Esophagus squamous epithelium (tissue), 5 donors: ENCODE measurements at places on chromosomes 4 and X.
A peak's percentile ranks its signal among the peaks of the same experiment; 100 is the strongest.

DNA sequence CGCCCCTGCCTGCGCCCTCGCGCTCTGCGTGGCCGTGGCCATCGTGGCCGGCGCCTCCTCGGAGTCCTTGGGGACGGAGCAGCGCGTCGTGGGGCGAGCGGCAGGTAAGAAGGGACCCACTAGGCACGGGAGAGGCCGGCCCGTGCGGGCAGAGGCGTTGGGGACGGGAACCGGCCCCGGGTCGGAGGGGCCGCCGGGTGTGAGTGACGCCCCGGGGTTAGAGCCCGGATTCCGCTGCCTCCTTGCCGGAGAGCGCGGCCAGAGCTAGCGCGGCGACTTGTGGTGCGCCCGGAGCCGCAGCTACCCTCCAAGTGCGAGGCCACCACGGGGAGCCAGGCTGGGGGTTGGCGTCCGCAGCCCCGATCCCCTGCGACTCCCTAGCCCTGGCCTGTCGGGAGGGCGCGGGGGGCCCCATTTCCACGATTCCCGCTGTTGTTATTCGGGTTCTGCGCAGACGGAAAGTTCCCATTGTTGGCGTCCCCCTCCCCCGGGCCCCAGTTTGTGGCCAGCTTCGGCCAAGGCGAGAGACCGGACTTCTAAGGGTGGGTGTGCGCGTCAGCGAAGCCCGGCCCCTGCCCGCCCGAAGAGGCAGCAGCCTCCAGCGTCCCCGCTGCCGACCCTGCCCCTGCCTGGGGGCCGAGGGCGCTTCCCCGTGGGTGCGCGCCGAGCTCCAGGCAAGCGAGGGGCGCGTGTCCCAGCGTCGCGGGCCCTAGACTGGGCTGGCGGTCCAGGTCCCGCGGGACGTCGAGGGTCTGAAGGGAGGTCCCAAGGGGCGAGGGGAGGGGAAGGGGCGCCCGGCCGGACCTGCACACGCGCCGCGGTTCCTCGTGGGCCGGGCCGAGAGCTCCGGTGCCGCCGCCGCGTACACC is 1.1 kb downstream of the FGFR3 start:
- DNase-seq: no peak

DNA sequence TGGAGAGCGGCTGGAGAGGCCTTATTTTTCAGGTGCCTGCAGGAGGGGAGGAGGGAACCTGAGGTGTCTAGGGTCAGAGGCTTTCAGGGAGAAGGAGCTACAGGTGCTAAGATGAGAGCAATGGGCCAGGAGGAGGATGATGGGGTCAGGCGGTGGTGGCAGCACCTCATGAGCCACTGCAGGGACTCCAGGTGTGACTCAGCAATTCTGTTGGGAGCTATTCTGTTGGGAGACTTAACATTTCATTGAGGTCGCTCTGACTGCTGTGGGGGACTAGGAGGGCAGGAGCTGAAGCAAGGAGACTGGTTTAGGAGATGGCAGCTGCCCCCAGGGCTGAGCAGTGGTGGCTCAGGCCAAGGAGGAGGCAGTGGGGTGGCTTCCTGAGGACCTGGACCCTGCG is 65.0 kb downstream of the CLDN34 start:
- DNase-seq: no peak

- DNase-seq: no peak
Measured at GRCh38 chr4:18033111-18034085, 11.8 kb upstream of the LCORL start.

DNA sequence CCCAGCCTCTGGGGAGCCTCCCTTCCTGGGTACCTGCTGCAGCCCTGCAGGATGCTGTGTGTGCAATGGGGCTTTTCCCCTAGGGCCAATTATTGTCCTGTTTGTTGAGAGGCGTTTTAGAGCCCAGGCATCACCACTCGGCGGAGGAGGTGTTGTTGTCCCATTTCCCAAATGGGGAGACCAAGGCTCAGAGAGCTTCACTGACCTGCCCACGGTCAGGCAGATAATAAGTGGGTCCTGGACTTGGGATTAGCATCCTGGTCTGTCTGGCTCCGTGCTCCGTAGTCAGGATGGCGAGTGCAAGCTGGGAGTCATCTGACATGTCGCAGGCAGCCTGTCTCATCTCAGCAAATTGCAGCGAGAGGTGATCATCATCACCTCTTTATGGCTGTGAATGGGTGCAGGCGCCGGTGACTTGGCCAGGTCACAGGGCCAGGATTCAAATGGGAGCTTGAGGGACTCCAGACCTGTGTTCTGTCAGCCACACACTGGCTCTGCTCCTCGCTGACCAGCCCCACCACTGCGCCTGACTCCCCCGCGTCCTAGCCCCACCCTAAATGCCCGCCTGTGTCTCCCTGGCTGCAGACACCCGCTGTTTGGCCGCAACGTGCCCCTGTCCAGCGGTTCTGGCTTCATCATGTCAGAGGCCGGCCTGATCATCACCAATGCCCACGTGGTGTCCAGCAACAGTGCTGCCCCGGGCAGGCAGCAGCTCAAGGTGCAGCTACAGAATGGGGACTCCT is 16.6 kb downstream of the HTRA3 start:
- no peak for DNase-seq

- no peak for DNase-seq
Measured at GRCh38 chr4:70392057-70392776, 5.5 kb upstream of the OPRPN start.

- DNase-seq: no peak
Measured at GRCh38 chr4:152424977-152425376, 110.9 kb downstream of the FBXW7 start.

DNA sequence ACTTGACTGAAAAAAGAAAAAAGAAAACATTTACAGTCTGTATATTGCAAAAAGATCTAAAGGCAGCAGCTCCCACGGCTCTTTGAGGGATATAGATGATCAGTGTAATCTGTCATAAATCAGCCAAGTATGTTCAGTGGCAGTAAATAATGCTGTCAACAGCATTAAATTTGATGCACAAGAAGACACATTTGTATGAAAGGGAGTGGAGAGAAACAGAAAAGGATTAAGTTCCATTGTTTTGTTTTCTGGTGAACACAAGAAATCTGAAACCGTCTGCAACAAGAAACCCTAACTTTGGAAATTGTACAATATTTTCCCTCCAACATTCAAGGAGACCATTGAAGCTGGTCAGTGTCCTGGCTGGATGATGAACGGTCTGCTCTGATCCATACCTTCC is 27.6 kb upstream of the C1QTNF7 start:
- no peak for DNase-seq

- DNase-seq: no peak
Measured at GRCh38 chr4:17447675-17448298, 64.1 kb downstream of the QDPR start.

DNA sequence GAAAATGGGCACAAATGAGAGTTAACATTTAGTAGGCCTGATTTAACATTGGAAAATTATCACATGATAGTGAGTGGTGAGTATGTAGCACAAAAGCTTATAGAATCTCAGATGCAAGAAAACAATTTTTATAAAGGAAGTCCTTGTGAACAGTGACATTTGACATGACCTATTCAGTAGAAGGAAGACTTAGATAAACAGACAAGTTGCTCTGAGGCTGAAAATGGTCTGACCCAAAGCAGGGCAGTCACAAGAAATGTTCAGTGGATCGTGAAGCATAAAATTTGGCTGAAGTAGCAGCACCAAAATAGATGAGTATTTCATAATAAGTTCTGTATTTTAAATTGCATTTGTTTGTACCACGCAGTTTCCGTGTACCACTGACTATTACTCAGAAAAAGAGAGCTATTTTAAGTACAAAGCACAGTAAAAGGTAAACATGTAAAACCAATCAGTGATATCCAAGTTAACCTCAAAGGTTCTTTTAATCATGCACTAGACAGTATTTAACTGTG is 605.7 kb upstream of the PABPC4L start:
- no peak for DNase-seq

- DNase-seq: no peak
Measured at GRCh38 chrX:7294483-7294882, 146.5 kb upstream of the PUDP start.

DNA sequence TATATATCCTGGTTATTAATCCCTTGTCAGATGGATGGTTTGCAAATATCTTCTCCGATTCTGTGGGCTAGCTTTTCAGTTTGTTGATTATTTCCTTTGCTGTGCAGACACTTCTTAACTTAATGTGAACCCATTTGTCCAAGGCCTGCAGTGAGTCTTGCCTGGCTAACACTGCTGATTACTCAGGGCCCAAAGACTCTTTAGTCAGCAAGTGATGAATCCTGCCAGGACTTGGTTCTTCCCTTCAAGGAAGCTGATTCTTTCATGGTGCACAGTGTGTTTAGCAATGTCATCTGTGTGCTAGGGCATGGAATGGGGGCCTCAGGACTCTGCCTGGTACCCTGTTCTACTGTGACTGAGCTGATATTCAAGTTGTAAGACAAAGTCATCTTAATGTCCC is 81.8 kb upstream of the TEX13A start:
- DNase-seq: no peak

GRCh38 chrX:101749436-101749835 is 89.8 kb upstream of the ARMCX2 start:
- DNase-seq: no peak

GRCh38 chrX:48022738-48023137 is 15.9 kb downstream of the SPACA5 start:
- no peak for DNase-seq

DNA sequence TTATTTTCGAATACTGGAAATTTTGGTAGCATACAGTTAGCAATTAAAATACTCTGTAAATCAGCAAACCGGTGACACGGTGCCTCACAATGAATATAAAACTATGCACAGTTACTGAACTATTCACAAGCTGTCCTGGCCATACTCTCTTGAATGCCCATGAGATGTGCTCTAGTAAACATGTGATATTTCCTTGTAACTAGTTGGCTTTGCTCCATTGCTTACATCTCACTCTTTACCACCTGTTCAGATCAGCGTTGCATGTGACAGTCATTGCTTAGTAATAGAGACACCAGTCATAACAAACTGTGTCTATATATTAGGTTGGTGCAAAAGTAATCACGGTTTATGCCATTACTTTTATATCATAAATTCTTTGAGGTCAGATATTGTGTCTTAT is 897.9 kb upstream of the FTHL17 start:
- DNase-seq: no peak

DNA sequence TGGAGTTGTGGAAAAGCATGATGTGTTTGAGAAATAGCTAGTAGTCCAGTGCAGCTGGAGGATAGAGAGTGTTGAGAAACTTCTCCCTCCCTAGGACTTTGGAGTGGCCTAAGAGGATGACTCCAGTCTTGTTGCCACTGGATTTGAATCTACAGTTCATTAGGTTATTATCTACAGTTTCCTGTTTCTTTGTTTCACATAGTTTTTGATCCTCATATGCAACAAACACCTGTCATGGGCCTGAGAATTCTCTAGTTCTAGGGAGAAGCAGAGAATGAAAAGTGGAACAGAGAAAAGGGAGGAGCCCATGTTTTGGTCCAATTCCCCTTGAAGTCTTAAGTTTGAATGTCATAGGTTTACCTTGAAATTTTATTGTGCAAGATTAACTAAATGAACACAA is 73.6 kb upstream of the TBC1D9 start:
- DNase-seq: no peak

DNA sequence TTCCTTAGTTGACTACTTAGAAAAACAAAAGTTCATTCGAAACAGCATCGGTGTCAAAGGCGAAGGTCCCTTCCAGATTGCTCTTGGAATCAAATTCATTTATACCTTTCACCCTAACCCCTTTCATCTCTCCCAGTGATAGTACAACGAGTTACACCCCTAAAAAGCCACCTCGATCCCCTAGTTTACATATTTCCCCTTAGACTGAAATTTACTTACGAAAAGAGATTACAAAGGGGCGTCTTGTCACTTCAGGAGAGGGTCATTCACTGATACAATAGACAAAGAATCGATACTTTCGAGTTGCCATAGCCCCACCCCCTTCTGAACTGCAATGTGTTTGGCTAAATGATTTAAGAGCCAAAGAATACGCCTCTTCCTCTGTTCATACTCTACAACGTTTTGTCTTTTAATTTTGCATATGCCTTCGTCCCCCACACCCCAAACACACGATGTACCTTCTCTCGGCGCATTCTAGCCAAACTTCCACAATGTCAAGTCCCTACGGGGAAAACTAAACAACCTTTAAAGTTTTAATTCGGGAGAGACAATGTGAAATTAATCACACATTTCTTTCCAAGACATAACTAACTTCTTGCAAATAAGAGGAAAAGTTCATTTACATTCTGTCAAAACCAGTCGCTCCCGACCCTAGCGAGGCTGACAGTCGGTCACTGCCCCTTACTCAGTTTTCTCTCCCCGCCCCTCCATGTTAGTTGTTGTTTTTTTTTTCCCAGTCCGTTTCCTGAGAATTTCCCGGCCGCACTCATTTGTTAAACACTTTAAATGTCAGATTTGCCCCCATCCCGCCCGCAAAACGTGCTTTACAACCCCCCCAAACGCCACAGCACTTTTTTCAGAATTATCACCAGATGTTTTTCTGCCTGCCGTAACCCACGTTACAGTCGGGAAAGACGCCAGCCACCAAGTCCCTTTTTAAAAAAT is 88.6 kb downstream of the HPRT1 start:
- DNase-seq: no peak

GRCh38 chrX:13285229-13285628 is 34.6 kb downstream of the ATXN3L start:
- no peak for DNase-seq

DNA sequence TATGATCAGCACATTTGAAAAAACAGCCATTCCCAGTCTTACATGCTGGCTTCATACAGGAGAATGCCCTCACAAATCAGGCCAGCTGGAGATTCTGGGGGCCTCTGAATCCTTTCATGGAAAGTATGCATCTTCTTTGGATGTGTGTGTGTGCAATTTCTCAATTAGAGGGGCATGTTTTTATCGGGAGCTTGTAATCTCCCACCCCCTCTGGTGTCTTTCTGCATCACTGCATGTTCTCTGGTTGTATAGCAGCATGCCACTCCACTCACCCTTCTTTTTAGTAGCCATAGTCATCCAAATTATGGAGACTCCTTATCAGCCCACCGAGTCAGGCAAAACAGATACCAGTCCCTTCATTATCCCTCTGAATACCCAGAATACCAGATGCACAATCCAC is 282.2 kb upstream of the SLIT2 start:
- DNase-seq: no peak

GRCh38 chrX:105648732-105649131 is 173.6 kb upstream of the NRK start:
- DNase-seq: no peak

DNA sequence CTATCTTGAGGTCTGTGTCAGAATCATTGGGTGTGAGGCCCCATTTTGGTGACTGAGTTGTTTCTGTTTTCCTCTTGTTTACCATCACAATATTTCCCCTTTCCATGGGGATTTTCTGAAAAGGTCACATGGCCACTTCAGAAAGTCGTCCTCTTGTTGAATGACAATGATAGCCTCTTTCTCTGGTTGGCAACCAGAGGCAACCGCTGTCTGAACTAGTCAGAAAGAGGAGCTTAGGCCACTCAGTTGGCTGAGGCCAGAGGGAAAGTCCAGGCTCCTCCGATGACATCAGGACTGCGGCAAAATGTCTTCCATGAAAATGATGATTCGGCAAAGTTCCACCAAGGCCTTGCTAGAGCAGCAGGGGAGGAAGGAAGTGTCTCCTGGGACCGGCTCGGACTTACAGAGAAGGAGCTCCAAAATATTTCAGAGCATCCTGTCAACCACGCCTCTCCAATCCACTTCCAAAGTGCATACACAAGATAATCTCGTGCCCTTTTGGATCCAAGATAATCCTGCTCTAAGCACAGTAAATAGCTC is 19.1 kb upstream of the RBM47 start:
- DNase-seq: peak; percentile 2

GRCh38 chrX:103878466-103879122 is 46.5 kb upstream of the RAB9B start:
- no peak for DNase-seq

- DNase-seq: no peak
Measured at GRCh38 chr4:25021216-25021615, 9.5 kb downstream of the LGI2 start.
